ENCODE measurements at places on chromosomes 2 and 18. TPM values are rescaled to one million over a fixed set of nuclear protein-coding genes. Genes with fewer than 3 reads are reported as not detected.

- DNase-seq = no peak
Observed at GRCh38 chr2:217282531-217282930, 422.7 kb upstream of the TNP1 start.

DNA sequence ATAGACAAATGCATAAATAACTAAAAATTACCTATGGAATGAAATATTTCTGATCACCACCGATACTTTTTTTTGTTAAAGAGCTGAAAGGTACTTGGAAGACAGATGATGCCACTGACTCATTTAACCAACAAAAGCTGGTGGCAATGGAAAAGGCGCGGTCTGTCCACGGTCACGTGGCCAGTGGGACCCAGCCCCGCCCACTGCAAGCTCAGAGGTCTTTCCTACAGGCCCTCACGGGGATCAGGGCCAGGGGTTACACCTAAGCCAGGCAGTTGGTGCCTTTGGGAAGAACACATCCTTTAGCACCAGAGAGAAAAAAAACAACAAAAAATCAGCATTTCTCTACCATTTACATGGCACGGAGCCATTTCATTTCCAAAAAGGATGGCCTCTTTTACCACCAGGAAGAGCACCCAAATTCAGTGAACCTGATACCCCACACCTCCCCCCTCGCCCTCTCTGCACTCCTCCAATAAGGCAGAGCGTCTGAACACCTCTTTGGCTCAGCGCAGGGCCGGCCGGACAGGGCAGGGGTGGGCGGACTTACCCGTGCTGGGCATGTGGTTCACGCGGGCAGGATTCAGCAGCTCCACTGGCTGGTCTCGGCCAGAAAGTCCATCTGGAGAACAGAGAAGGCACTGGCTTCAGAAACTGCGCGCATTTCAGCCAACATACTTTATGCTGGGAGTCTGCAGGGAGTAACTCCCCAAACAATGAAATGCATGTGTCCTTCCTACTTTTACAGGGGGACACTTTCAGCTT is 164.6 kb downstream of the HDAC4 start:
- DNase-seq = no peak

GRCh38 chr2:128550801-128551416 is 232.2 kb upstream of the HS6ST1 start:
- DNase-seq = peak; percentile 69

- no peak for DNase-seq
Observed at GRCh38 chr18:55289775-55290174, 298.2 kb downstream of the TCF4 start.

DNA sequence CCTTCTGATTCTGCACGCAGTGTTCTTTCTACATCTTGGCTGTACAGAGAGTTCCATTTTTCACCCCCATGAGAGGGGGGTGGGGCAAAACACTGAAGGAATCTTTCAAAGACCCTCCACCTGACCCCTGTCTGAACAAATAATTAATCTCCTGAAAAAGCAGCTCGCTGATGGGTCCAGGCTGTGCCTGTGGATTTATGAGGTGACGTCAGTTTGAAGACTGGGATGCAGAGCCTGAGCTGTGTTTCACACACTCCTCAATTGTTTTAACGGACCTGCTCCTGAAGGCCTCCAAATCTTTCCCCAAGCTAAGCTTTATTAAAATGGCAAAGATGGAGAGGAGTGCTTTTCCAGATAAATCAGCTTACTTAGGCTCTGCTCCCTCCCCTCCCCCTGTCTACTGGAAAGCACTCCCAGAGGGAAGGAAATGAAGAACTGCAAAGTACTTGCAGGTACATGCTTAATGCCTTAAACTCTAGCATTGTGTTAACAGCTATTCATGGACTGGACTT is 390.2 kb upstream of the TNP1 start:
- DNase-seq = no peak

DNA sequence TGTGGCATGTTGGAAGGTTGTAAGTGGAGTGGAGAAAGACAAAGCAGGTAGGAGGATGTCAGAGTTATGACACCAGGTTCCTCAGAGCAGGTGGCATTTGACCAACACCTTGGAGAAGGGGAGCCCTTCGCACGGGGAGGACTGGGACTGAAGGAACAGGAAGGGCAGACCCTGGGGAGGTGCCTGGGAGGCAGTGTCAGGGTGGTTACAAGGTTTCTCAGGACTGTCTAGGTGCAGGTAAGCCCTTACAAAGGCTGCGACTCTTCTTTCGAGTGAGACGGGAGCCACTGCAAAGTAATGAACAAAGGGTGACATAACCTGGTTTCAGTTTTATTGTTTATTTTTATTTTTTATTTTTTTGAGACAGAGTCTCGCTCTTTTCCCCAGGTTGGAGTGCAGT is 84.6 kb downstream of the EIF2AK3 start:
- no peak for DNase-seq

- no peak for DNase-seq
Observed at GRCh38 chr18:77105680-77106079, 26.9 kb downstream of the MBP start.

- DNase-seq = no peak
Observed at GRCh38 chr2:217277646-217278398, 418.0 kb upstream of the TNP1 start.

Gene PLGLB2
- total RNA-seq = 2.0 TPM

Gene CCDC74A
- total RNA-seq = 0.65 TPM

All from Right ventricle myocardium inferior (tissue), 1 donor.